ENCODE measurements at places on chromosomes 12 and 14.

DNA sequence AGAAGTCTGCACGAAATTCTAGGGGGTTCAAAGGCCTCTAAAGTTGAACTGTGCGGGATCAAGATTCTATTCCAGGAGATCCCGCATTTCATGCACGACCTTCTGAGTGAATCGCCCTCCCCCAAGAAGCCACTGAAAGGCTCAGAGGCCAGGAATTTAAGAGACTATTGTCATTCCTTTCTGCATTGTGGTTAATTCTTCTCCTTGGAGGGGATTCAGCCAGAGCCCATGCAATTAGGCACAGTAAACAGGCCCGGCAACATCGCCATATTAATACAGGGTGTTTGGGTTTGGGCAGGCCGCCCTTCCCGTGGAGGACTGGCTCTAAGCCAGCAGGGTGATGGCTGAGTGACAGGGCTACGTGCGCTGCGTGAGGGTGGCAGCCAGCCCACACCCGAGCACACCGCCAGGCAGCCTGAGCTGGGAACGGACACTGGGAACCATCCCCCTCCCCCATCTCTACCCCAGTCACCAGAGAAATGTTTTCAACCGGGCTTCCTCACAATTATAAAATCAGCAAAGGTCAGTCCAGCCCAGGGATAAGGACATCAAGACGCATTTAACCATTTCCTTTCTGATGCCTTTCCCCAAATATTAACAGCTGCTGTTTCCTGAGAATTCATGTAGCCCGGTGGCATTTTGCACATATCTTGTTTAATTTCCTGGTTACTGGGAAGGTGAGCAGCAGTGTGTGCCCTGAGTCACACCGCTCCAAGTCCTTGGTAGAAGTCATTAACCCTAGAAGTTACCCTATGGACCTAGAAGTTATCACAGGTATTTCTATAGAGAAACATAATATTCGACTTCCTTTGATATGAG, 12.5 kb downstream of the EGLN3 start:
- DNase-seq: no peak

DNA sequence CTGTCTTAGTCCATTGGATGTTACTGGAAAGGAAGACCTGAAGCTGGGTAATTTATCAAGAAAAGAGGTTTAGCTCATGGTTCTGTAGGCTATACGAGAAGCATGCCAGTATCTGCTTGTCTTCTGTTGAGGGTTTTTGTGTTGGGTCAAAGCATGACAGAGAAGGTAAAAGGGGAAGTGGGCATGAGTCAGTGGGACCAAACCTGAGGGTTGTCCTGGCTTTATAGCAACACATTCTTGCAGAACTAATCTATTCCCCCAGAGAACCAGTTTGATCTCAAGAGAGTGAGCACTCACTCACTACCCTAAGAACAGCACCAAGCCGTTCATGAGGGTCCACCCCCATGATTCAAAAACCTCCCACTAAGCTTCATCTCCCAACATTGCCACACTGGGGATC, 19.0 kb upstream of the KRAS start:
- DNase-seq: no peak

- DNase-seq: no peak
Observed at GRCh38 chr14:32846821-32847365, 91.8 kb upstream of the NPAS3 start.

- DNase-seq: no peak
Observed at GRCh38 chr12:59173695-59174094, 253.4 kb upstream of the LRIG3 start.

DNA sequence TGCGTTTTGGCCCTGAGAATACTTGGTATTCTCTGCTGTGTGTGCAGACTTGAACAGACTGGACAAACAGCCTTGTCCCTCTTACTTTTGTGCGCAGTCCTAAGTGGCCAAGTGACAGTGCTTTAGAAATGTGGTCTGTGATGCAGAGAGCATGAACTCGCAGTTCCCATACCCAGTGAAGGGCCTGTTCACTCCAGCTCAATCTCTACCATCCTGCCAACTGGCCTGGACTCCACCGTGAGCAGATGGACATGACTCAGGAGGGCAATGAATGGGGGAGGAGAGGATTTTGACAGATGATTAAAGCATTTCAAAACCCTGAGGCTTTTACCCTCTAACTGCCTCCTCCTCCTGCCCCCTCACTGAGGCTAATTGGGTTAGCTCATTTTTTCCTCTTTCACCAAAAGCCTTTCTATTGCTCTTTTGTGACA, 62.5 kb upstream of the PYGL start:
- DNase-seq: no peak
